ENCODE measurements at places on chromosomes 16 and 17. TPM values are rescaled to one million over a fixed set of nuclear protein-coding genes. Genes with fewer than 3 reads are reported as not detected.

The NAGS gene
- total RNA-seq: 1.4 TPM

The RGS11 gene
- total RNA-seq: not detected

The KIF19 gene
- total RNA-seq: 0.61 TPM

DNA sequence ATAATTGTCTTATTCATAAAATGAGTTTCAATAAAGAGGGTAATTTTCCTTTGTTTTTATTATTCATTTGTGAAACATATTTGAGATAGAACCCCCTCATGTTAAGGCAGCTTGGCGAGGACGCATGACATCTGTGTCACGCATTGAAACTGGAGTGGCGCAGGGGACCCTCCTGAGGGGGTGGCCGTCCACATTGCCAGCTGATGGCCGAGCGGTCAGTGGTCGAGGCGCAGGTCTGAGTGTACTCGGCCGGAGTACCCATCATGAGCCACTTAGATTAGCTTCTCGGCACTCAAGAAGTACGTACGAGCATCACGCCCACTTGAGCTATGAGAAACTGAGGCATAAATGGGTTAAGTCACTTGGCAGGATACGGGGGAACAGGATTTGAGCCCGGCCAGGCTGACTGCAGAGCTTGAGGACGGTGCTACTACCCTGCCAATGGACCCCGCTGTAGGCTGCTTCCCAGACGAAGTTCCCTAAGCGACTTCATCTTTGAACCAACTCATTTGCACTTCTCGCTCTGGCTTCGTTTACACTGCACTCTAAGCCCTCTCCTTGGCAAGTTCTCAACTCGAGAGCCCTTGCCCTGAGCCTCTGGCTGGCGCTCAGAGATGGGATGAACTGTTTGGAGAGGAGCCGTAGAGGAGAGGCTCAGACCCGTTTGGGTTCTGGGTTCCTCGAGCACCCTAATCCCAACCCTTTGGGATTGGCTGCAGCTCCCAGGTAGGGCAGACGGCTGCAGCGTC, 91.8 kb downstream of the SDK2 start:
- DNase-seq: no peak
- H3K4me1 ChIP-seq: peaks cover 17% of the 10 kb centered on the region
- H3K27me3 ChIP-seq: peaks cover 2% of the 10 kb centered on the region
- peaks cover 6% of the 10 kb centered on the region for H3K36me3 ChIP-seq

DNA sequence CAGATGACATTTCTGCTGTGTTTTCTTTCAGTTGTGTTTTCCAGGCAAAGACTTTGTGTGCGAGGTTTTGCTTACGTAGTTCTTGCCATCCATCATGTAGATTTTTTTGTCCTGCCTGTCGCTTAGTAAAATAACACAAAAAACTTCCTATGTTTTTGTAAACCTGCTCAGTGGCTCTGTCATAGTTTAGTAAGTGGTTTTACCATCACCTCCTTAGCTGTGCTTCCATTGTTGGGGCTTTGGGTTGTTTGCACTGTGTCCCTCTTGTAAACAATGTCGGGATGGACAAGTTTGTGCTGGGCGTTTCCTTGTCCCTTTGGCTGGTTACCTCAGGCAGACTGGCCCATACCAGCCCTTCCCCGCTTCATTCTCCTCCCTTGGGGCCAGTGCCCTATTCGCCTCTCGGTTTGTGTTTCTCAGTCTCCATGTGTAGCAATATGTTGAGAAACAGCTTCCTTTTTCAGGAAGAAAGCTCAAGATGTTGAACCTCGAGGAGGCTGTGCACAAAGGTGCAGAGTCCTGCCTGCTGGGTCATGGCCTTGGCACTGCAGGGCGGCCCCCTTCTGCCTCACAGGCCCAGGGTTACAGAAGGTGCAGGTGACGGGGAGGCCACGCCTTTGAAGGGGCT, 74.6 kb downstream of the KSR1 start:
- peak overlapping the region; percentile 69 for H3K27ac ChIP-seq
- peaks cover 62% of the 10 kb centered on the region for H3K4me1 ChIP-seq
- peaks cover 2% of the 10 kb centered on the region for H3K36me3 ChIP-seq
- H3K4me3 ChIP-seq: no peak overlapping the region
- no peak for DNase-seq

DNA sequence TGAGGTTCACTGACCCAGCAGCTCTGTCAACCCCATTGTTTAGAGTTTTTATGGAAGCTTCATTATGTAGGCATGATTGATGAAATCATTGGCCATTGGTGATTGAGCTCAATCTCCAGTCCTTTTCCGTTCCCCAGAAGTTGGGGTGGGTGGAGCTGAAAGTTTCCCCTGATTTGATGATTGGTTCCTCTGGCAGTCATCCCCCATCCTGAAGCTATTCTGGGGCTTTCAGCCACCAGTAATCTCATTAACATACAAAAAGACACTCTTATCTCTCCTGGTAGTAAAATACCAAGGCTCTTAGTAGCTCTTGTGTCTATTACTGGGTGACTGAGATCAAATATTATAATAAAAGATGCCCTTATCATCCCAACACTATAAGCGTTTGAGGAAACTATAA, 67.1 kb downstream of the TANC2 start:
- peaks cover 3% of the 10 kb centered on the region for H3K4me1 ChIP-seq
- H3K27ac ChIP-seq: no peak overlapping the region
- peaks cover 2% of the 10 kb centered on the region for H3K36me3 ChIP-seq
- DNase-seq: no peak
- H3K4me3 ChIP-seq: no peak overlapping the region
- no peaks in the 10 kb centered on the region for H3K27me3 ChIP-seq

DNA sequence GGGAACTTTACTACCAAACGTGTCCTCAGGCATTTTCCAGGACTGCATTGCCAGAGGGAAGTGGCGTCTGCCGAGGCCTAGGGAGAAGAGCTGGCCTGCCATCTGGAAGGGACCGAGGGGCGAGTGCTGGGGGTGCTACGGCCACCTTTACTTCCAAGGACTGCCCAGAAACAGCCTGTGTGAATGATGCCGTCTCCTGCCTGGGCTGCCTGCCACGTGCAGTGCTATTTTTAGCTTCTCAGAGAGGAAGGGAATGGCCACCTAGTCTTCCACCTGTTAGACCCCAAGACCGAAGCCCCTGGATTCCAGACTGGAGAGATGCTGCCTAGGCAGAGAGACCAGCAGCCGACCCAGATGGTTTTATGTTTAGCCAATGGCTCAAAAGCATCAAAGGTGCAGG, 57.2 kb downstream of the VAC14 start:
- no peak overlapping the region for H3K27ac ChIP-seq
- peaks cover 38% of the 10 kb centered on the region for H3K4me1 ChIP-seq
- no peak for DNase-seq
